ENCODE measurements at places on chromosomes 1 and 21.

- DNase-seq = no peak
These were observed 41.8 kb upstream of the C1orf198 start for GRCh38 chr1:230909974-230910754.

DNA sequence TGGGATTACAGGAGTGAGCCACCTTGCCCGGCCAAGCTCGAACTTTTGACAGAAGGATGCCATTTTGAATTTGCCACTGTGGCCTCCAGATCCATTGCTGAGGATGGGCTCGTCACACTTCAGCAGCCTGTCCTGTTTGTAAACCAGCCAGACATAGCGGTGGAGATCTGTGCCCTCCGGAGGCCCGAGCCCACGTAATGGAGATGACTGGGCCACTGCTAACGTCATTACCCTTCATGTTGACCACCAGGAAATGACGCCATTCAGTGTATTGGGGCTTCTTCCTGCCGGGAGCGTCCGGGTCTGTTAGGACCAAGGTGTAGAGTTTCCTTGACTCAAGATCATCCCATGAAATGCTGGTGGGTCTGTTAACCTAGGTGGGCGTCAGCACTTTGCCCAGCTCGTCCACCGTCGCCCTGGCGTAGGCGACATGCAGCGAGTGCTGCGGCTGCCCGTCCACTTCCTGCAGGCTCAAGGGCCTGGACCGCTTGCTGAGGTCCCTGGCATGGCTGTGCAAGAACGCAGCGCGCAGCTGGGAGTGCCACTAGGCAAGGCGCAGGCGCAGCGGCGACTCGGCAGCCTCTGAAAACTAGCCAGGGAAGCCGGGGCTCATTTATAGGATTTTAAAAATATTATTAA is 40.8 kb downstream of the PTPRC start:
- DNase-seq = no peak

GRCh38 chr1:91349524-91349923 is 55.1 kb downstream of the HFM1 start:
- DNase-seq = no peak

DNA sequence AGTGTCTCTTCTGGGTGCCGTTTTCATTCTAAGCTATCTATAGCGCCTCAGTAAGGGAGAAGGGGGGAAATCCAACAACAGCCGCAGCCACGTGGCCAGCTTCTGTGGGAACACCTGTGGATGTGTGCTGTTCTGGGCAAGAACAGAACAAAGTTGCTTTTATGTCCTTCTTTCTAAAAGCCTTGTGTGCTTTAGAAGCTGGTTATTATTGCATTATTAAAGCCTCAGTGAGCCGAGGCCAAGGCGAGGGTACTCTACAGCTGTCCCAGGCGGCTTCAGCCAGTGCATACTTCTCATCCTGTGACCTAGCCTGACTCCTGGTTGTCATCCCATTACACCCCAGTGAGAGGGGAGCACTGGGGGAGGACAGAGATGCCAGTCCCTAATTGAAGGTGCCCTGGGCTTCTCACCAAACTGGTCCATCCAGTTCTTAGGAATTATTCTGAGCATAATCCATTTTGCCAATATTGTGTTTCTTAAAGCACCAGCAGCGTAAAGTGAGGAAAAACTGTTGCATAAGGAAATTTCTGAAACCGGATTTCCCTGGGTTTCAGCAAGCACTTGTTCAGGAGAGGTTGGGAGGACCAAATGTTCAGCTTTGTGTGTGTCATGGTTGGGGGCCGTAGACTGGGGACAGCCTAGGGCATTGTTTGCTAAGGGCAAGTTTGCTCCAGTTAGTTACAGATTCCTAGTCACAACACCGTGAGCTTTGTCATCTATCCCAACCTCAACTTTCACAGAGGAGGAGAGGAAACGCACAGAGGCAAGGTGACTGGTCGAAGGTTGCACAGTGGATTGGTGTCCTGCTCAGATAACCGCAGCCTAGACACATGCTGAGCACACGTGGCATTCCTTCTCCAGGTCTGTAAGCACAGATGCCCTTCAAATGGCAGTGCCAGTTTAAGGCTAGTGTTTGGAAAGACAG is 61.0 kb upstream of the ATP1A1 start:
- DNase-seq = no peak

DNA sequence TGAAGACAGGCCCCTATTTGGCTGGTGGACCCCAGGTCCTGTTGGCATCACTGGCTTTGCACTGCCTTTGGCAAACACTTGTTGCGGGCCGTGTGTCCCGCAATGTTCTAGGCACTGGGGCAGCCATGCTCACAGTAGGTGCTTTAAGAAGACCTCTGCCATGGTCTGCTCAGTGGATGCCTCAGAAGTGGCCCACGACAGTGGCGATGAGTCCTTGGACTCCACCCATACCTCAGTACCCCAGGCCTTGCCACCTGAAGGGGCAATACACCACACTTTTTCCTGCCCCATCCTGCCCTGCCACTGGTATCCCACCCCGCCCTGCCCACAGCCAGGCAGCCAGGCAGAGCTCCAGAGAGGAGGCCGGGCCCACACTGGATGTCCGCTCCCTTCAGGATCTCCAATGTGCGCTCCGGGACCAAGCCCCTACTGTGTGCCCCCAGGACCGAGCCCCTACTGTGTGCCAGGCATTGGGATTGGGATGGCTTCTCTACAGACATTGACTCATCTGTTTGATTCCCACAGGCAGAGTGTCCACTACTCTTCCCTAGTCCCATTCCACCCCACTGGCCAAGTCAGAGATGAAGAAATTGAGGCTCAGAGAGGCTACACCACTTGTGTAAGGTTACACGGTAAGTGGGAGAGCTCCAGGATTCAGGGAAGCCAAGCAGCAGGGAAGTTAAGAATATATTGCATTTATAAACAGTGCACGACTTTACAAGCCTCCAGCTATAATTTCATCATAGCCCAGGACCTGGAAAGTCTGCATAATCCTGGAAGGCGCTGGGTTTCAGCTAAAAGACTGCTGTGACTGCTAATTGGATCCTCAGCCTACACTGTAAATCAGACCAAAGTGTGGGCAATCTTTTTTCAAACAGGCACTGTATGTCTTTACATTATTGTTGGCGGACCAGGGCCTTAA is 101.6 kb downstream of the DMRTB1 start:
- no peak for DNase-seq

GRCh38 chr1:94413311-94413710 is 4.9 kb upstream of the ABCD3 start:
- no peak for DNase-seq

- no peak for DNase-seq
These were observed 19.2 kb upstream of the TRIM33 start for GRCh38 chr1:114530224-114530623.

GRCh38 chr1:119003413-119004128 is 15.4 kb upstream of the TBX15 start:
- no peak for DNase-seq

DNA sequence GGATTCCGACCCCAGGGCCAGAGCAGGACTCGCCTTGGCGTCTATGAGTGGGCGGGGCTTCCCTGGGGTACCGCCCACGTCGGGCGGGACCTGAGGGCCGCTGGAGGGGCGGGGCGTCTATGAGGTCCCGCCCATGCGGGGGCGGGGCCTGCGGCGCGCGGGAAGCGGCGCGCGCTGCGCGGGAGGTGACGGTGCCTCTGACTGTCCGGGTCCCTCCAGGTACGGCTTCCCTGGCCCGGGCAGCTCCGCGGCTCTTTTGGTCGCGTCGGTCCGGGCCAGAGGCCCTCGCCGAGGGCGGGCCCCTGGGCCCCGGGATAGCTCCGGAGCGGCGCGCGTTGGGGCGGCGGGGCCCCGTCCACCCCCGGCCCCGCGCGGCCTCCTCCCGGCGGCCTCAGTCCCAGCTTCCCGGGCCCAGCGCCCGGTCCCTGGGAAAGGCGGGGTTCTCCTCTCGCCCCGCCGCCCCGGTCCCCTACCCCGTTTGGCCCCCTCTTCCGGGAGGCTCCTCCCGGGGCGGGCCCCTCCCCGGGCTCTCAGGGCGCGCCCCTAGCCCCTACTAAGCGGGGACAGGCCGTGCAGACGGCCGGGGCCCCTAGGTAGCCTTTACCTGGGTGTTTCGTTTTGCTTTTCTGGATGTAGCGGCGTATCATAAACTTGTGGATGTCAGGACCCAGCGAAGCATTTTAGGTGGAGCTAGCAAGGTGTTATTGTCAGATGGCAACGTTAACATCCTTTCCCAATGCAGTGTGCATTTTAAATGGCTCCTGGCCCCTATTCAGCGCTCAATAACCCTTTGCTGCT is at the start of gene CHAF1B:
TSS of gene CHAF1B (plus strand) at position 160 of the 798 bp plus-strand sequence. CDS start 745 bp downstream, outside the sequence.
- DNase-seq = peak; percentile 71

DNA sequence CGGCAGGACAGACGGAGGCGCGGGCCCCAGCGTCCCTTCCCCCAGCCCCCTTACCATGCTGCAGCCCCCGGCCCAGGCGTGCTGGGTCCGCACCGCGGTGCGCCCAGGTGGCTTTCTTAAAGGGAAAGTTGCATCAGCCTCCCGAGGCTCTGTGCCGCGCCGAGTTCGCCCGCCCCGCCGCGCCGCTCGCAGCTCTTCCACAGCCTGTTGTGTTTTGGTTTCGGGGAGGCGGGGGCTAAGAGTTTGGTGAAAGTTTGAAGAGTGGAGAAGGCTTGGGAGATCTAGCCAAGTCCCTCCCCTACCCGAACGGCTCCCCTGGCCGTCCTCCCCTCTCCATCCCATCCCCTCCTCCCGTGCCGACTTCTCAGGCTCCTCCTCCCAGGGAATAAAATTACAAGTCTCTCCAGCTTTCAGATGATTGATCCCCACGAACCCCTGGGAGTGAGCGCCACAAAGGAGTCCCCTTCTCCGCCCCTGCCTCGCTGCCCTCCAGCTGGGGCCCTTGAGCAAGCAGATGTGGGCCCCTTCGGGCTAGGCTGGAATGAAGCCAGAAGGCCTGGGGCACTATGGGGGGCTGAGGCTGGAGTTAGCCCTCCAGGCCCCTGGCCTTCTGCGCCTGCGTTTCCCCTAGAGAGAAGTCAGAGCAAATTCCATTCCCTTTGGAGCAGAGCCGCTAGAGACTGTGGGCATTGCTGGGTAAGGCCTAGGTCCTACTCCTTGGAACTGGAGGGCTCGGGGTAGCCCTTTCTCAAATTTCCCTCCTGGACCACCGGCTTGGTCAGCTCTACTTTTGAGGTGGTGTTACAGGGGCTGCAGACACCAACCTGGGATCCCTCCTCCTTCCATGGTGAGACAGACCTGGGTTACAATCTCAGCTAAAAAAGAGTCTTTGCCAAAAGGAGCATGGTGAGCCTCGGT is at the start of gene SLC6A9:
TSS of gene SLC6A9 (minus strand) at position 211 of the 918 bp plus-strand sequence. CDS start 7,185 bp downstream, outside the sequence.
- peak; percentile 62 for DNase-seq

DNA sequence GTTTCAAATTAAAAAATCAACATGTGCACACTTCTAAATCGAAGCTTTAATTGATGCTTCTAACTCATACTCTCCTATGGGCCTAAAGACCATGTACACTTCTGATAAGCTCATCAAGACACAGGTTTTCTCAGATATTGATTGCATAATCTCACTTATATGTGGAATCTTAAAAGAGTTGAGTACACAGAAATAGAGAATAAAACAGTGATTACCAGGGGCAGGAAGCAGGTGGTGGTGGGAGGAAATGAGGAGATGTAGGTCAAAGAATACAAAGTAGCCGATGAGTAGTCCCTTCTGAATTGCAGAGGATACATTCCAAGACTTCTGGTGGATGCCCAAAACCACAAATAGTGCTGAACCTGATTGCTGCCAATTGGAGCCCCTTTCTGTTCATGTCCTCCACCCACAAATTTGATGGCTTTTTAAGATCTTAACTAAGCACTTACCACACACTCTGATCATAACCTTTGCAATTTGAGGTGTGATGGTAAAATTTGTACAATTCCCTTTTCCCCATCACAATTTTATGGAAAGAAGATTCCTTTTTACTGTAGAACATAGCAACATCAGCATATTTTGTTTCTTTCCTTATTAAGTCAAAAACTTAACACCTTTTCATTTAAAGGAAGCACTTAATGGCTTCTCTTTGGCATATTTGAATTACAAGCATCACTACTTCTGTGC is 3.3 kb upstream of the CD1B start:
- no peak for DNase-seq

DNA sequence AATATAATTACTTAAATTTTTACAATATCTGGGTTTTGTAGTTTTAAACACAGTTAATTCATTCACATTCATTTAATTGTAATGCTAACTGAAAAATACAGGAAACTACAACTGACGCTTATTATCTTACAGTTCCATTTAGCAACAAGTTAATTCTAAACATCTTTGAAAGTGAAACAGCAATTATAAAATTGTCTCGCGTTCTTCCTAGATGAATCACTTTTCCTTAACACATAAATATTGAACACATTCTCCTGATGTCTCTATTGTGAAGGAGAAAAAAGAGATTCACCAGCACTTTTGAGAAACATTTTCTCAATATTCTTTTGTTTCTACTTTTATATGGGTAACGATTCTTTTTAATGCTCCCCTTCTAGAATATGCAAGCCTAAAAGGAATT is 6.4 kb downstream of the PTGFR start:
- DNase-seq = no peak

GRCh38 chr1:183804916-183805841 is at the start of gene RGL1:
Gene RGL1 (plus strand): TSS chr1:183805120. CDS start chr1:183805298, 178 bp downstream.
- DNase-seq = peak; percentile 88

- DNase-seq = no peak
These were observed 31.4 kb upstream of the PKP1 start for GRCh38 chr1:201251851-201252430.

DNA sequence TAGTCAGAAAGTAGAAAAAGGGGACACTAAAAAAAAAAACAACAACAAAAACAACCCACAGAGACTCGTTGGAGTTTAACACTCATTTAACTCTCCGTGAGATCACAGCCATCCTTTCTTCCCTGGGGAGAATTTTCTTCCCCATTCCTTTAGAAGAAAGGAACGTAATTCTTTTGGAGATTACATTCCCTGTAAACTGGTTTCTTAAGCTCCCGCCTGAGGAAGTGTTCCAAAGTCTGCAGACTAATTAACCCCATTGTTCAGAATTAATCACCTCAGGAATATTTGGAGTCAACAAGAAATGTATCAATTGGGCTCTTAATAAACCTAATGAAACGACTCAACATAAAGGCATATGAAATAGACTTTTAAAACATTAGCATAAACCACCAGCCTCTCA is 228.2 kb upstream of the CSF3R start:
- DNase-seq = no peak

GRCh38 chr1:13540866-13541265 is 27.1 kb upstream of the LRRC38 start:
- DNase-seq = no peak

DNA sequence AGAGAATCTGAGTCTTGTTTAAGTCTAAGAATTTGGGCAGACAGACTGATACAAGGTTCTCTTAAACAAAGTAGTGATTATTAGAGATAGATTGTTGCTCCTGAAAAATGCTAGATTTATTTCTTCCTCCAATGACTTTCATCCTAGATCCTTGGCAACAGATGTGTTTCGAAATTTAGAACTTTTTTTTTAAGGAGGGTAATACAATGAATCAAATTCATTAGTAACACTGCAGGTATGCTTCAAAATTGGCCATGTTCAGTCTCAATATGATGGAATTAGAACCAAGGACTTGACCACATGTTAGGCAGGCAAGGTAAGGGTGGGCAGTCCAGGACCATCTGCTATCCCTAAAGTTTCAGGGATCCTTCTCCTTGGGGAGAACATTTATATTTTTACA is 4.5 kb upstream of the LCE1F start:
- DNase-seq = no peak

GRCh38 chr1:108708691-108709660 is 3.7 kb upstream of the FNDC7 start:
- no peak for DNase-seq
